ENCODE measurements at places on chromosomes 12 and 14.

GRCh38 chr14:68011406-68012028 lies 191.9 kb downstream of the RAD51B start:
- no peak for DNase-seq

- no peak for DNase-seq
Observed at GRCh38 chr12:88354691-88355090, 212.6 kb downstream of the TMTC3 start.

- DNase-seq: no peak
Observed at GRCh38 chr14:90600619-90601018, 203.8 kb downstream of the CALM1 start.

DNA sequence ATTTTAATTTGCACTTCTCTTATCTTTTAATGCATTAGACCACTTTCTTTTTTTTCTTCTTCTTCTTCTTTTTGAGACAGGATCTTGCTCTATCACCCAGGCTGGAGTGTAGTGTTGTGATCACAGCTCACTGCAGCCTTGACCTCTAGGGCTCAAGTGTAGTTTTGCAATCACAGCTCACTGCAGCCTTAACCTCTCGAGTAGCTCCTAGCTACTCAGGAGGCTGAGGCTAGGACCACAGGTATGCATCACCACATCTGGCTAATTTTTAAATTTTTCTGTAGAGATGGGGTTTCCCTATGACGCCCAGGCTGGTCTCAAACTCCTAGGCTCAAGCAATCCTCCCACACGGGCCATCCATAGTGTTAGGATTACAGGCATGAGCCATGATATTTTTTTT lies 12.7 kb downstream of the TMED8 start:
- DNase-seq: no peak

DNA sequence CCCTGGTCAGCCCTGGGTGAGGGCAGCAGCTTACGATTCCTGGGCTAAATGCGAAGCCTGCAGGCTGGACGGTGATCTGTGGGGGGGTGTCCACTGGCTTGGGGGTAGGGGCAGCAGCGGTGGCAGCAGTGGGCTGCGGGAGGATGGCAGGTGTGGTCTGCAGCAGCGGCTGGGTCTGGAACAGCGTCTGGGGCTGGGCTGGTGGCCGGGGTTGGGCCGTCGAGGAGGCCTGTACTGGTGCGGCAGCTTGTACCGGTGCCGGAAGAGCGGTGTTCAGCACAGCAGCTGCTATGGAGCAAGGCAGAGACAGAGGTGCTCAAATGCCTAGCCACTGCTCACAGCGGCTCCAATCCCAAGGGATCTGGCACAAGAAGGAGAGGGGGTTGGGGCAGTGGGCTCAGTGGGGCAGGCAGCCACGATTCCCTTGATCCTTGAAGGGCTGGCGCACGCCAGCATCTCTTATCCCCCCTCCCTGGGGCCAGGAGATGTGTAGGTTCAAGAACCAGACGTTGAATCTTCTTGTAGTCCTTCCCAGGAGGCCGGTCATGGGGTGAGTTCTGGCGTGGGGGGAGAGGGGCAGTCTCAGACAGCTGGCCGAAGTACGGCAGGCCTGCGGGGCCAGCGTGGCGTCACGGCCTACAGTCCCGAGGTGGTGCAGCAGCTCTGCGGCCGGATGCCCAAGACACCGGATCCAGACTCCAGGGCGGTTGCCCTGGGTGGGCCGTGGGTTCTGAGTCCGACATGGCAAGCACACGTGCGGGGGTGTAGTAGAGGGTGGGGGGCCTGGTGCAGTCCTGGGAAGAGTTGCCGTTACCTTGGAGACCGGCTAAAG lies 19.9 kb downstream of the POU6F1 start:
- no peak for DNase-seq

- peak; percentile 30 for DNase-seq
Observed at GRCh38 chr12:112013601-112014402, 576 bp downstream of the ERP29 start.

- no peak for DNase-seq
Observed at GRCh38 chr12:41067941-41068645, 120.0 kb upstream of the PDZRN4 start.

DNA sequence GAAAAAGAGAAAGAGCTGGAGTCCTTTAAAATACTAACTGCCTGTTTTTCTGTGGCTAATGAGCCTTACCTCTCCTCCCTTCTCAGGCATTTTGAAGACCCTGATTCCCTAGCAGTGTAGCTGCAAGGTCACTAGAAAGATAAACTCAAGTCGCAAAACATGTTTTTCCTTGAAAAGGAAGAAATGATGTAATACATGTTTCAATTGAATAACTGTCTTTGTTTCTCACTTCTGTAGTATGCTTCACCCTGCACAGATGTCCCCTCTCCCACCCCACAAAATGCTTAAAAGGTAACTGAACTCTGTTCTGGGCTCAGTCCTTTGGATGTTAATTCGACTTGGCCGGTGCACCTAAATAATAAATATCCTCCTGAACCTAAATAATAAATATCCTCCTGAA lies 1350.3 kb downstream of the TMEM121 start:
- DNase-seq: no peak

DNA sequence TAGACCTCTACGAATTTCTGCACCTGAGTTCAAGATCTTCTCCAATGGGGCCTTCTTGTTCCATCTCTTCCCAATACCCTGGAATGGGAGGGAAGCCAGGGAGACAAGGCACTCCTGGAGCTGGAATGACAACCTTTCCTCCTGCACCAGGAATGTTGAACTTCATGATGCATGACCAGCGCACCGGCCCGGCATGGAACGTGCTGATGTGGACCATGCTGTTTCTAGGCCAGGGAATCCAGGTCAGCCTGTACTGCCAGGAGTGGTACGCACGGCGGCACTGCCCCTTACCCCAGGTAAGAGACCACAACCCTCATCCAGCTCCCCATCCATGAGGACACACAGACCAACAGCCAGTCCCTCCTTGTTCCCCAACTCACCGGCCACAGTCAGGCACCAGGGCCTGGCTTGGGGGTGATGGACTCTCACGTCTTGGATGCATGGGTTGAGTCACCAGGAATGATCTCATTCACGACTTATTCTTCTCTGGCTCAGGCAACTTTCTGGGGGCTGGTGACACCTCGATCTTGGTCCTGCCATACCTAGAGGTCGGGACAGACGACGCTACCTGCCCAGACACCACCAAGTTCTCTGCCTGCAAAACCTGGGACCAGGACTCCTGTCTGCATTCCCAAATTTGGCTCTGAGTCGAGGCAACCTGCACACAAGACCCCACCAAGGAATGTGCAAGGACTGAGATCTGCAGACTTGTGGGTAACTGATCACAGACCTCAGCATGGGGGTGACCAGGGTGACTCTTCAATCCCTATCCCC lies 20.5 kb downstream of the SOAT2 start:
- DNase-seq: no peak

DNA sequence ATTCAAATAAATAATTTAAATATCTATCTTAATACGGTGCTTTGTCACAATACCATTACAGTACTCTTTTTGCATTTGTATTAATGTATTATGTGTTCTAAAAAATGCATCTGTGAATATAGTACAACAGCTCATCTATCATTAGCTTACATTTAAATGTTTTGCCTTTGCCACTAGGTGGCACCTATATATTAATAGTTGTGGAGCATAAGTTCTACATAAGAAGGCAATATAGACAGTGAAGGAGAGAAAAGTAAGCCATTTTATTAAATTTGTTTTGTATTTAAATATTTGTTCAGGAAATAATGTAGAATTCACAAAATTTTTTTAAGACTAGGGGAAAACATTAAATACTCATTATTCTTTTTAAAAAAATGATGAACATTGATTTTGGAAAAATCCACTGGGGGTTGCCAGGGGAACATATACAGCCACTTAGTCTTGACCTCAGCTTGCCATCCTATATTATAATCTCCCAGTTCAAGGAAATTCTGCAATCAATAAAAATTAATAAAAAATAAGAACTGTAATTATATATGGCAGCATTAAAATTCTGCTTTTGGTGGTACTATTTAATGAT lies 9.8 kb downstream of the CCER1 start:
- no peak for DNase-seq

- no peak for DNase-seq
Observed at GRCh38 chr14:81386290-81386745, 13.8 kb downstream of the STON2 start.

- DNase-seq: no peak
Observed at GRCh38 chr14:68124979-68125731, 305.6 kb downstream of the RAD51B start.

- DNase-seq: no peak
Observed at GRCh38 chr12:127257366-127257935, 1009.5 kb upstream of the TMEM132C start.

DNA sequence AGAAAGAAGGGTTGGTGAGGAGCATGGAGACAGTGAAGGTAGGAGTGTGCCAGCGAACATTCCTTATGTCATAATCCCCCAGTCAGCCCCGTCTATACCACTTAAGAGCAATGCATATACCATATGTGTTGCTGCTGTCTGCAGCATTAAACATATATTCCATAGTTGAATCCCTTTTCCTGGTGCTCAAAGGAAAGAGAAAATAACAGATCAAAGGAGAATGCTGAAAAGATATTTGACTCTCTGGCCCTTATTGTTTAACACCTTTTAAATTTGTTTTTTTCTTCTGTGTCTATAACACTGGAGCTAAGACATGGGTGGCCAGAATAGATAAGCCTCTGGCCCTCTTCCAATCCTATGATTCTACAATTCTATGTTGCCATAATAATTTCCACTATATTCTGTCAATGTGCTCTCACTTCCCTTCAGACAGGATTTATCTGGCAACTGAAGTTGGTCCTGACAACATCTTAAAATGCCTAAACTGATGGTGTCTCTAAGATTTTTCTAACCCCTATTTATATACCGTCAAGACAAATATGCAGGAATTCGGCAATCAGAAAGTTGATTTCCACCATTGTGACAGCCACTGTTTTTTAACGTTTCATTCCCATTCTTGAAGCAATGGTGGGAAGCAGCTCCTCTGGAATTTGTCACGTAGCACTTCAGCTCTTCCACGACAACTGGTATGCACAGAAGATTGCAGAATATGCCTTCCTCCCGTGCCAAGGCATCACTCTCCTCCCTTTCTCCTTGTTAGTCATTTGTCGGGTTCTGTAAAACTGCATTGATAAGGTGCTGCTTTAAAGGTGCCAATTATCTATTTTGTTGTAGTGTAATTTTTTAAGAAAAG lies 204.7 kb downstream of the BCAT1 start:
- no peak for DNase-seq

DNA sequence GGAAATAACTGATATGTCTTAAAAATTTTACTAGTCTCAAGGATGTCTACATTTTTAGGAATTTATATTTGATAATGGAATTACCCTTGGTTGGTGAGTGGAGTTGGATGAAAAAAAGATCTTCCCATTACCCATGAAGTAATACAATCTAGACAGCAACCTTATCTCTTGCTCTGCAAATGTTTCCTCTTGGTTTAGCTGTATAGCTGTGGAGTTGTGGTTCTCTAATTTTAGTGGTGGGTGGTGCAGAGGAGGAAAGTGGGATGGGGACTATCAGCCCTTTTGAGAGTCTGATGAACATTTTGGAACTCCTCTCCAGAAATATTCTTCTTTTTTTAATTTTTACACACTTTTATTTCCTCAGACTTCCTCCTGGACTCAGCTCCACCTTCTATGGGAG lies 17.1 kb downstream of the SPX start:
- no peak for DNase-seq

DNA sequence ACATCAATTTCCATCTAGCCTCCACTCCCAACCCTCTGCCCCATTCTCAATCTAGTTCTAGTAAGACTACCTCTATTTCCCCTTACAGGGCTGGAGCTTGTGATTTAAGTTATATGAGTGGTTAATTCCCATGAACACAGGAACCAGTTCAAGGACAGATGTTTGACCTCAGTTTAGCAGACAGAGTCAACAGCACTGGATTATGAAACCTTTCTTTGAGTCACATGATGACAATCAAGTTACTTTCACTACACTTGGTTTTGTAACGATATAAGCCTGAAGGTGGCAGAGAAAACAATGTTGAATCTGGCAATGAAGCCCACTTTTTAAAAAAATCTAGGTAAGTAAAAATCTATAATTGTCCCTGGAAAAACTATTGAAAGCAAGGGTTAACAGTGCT lies 1646.2 kb upstream of the FLRT2 start:
- DNase-seq: no peak

DNA sequence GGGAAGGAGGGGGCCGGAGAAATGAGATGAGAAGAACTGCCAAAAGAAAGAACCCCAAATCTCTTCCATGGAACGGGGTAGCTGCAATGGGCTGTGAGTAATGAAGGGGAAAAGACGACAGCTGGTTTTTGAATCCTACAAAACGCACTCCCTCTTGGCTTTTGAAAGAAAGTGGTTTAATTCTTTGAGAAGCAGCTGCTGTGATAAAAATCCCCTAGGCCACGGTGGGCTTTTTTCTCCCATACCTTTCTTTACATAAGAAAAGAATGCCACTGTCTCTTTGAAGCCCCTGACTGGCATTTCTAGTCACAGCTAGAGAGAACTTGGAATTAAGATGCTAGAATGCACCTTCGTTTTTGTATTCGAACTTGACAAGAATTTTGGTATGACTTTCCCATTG lies 486.1 kb downstream of the GLT1D1 start:
- DNase-seq: no peak

DNA sequence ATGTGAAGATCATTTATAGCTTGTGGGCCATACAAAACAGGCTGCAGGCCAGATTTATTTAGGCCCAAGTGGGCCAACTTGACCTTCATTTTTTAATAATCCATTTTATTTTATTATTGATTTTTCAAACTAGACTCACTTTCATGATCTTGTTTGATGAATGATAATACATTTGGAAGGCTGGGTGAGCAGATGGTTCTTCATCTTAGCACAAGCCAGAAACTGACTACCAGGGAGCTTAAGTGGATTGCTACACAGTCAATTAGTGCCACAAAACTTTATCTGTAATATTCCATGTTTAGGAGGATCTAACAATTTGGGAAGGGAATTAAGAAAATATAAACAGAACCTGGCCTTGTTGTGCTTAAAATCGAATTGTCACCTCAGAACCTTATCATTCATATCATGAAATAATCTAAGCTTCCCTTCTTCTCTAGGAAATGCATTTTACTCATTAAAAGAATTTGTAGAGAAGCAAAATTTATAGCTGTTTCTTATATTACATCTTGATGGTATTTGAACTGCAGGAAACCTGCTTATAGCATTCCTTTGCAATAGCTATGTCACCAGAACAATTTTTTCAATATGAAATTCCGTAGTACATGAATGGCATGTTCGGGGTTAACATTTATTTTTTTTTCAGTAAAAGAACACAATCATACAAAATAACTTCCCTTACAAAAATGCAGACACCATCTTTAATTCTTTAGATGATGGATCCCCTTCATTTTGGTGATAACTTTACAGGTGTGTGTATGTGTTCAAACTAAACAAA lies 62.0 kb upstream of the CSRP2 start:
- no peak for DNase-seq

DNA sequence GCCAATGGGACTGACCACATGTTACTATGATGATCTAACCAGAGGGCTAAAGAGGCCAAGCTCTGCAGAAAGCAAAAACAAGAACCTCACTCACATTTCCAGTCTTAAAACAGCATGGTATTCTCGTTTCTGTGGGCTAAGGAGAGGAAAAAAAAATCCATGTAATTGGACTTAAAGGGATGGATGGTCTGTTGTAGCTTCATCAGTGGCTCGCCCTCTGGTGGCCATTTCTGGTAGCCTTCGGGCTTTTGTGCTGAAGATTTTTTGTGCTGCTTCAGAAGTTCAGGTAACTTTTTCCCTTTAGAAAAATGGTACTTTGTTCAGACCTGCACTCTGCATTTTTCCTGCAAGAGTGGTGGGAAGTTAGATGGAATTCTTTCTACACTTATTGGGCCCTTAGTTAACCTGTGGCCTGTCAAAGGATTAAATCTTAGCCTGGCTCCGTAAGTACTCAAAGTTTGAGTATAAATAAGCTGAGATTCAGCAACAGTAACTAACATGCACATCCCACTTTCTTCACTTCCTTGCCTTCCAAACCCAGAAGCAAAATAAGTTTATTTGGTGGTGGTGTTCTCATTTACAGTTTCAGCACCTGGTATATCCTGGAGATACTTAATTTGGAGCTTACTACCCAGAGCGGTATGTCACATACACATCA lies 22.3 kb downstream of the DCAF4 start:
- DNase-seq: no peak

Data from activated CD8-positive, alpha-beta memory T cell treated with anti-CD3 and anti-CD28 coated beads for 48 hours (primary cell).